ENCODE measurements at places on chromosomes 12 and 14. TPM values are rescaled to one million over a fixed set of nuclear protein-coding genes. Genes with fewer than 3 reads are reported as not detected.

The PLEKHG3 gene
- total RNA-seq = 55.6 TPM

The CNTN1 gene
- 3.0 TPM for total RNA-seq

The CGRRF1 gene
- 15.9 TPM for total RNA-seq

DNA sequence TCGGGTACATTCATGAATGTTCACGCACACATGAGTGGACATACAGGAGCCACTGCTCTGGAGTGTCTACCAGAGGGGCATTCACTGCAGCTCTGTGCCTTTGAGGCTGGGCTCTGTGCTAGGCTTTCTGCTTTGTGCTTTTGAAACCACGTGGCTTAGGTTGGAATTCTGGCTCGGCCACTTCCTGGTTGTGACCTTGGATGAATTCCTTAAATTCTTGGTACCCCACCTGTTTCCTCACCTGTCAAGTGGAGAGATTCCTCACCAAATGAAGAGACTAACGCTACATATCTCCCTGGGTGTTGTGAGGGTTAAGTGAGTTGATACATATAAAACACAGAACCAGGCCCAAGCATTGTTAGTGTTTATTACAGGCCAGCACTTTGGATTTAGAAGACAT lies 842.8 kb downstream of the VRK1 start:
- no peaks in the 10 kb centered on the region for H3K27me3 ChIP-seq
- peaks cover 7% of the 10 kb centered on the region for H3K4me1 ChIP-seq
- no peak overlapping the region for H3K27ac ChIP-seq
- H3K36me3 ChIP-seq = no peaks in the 10 kb centered on the region
- H3K4me3 ChIP-seq = no peak overlapping the region

- no peaks in the 10 kb centered on the region for H3K4me1 ChIP-seq
- DNase-seq = no peak
- no peak overlapping the region for H3K27ac ChIP-seq
- H3K27me3 ChIP-seq = no peaks in the 10 kb centered on the region
- no peaks in the 10 kb centered on the region for H3K36me3 ChIP-seq
- no peak overlapping the region for H3K4me3 ChIP-seq
Measured at GRCh38 chr14:100622708-100623485, 35.7 kb upstream of the BEGAIN start.

All from HCT116 (cell line).